Effector memory CD8-positive, alpha-beta T cell (primary cell): ENCODE measurements at places on chromosomes 2 and 18.

- no peak overlapping the region for H3K27ac ChIP-seq
- H3K36me3 ChIP-seq = no peaks in the 10 kb centered on the region
- H3K4me3 ChIP-seq = no peak overlapping the region
Observed at GRCh38 chr2:68732036-68732932, 2.3 kb upstream of the ARHGAP25 start.

GRCh38 chr2:71922499-71923142 is 225.0 kb downstream of the CYP26B1 start:
- no peaks in the 10 kb centered on the region for H3K36me3 ChIP-seq
- H3K4me1 ChIP-seq = peaks cover 3% of the 10 kb centered on the region
- H3K4me3 ChIP-seq = no peak overlapping the region
- peaks cover 1% of the 10 kb centered on the region for H3K27me3 ChIP-seq

GRCh38 chr2:210496512-210496911 is 20.0 kb upstream of the LANCL1 start:
- H3K4me3 ChIP-seq = no peak overlapping the region
- no peaks in the 10 kb centered on the region for H3K4me1 ChIP-seq
- no peak for DNase-seq
- H3K36me3 ChIP-seq = no peaks in the 10 kb centered on the region

GRCh38 chr2:238239543-238239862 is 335 bp downstream of the HES6 start:
- H3K36me3 ChIP-seq = peaks cover 3% of the 10 kb centered on the region
- no peak overlapping the region for H3K27ac ChIP-seq
- H3K27me3 ChIP-seq = peaks cover 14% of the 10 kb centered on the region
- peaks cover 7% of the 10 kb centered on the region for H3K4me1 ChIP-seq
- DNase-seq = peak; percentile 29

DNA sequence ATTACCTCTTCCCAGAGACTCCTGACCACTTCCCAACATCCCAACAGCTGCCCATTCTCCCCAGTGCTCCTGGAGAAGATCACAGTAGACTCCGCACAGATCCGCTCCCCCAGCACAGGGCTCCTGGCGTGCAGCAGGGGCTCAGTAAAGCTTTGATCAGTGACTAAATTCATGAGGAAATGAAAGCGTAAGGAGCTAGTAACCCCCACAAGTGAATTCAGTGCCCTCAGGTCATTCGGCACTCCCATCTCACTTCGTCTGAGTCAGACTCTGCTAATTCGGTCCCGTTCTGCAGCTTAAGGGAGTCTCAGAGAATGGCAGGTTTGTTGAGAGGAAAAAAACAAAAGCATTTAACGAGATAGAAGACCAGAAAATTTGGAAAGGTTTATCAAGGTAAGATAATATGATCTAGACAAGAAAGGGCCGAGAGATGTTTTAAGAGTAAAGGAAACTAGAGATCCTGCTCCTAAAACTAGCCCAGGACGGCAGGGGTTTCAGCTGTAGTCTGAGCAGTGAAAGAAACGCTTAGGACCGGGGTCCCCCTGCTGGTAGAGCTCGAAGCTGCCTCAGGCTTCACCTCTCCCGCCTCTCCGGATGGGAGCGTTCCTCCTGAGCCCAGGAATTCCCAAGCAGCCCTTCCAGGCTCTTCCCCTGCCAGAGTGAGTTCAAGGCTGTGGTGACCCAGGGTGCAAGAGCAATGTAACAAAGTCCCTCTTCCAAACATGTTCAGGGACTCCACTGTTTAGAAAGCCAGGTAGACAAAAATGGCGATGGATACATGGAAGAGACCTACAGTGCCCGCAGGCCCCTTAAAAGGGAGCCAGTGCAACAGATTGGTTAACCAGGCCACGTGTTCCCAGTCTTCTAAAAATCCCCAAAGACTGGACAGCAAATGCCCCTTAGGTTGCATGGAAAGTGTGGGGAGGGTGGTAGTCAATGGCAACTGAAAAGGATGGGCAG is 127.3 kb downstream of the DNER start:
- H3K4me3 ChIP-seq = no peak overlapping the region
- H3K4me1 ChIP-seq = no peaks in the 10 kb centered on the region
- no peaks in the 10 kb centered on the region for H3K36me3 ChIP-seq
- DNase-seq = no peak

GRCh38 chr18:23825978-23826405 is 136.7 kb downstream of the LAMA3 start:
- H3K27me3 ChIP-seq = peaks cover 6% of the 10 kb centered on the region
- no peak overlapping the region for H3K4me3 ChIP-seq
- H3K27ac ChIP-seq = no peak overlapping the region
- H3K36me3 ChIP-seq = no peaks in the 10 kb centered on the region
- no peak for DNase-seq

- H3K27ac ChIP-seq = peak overlapping the region; percentile 94
- H3K27me3 ChIP-seq = no peaks in the 10 kb centered on the region
- H3K4me3 ChIP-seq = peak overlapping the region; percentile 42
- peaks cover 26% of the 10 kb centered on the region for H3K36me3 ChIP-seq
- peaks cover 16% of the 10 kb centered on the region for H3K4me1 ChIP-seq
- no peak for DNase-seq
Observed at GRCh38 chr2:63866009-63866709, 24.5 kb downstream of the UGP2 start.

DNA sequence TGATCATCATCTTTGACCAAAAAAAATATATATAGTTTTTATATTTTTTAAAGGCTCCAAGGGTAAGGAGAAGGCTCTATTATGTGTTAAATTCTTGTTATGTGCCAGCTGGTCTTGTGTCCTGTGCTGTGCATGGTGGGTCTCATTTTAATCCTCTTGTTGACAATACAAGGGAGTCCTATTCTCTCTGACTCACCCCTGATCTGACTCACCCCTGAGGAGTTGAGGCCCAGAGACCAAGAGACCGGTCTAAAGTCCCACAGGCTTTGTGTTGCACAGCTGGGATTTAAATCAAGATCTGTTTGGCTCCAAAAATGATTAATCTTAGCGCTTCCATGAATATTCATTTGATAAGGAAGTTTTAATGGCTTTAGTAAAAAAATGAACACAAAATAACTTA is 25.7 kb downstream of the MC2R start:
- DNase-seq = no peak
- peaks cover 65% of the 10 kb centered on the region for H3K27me3 ChIP-seq
- H3K36me3 ChIP-seq = no peaks in the 10 kb centered on the region

DNA sequence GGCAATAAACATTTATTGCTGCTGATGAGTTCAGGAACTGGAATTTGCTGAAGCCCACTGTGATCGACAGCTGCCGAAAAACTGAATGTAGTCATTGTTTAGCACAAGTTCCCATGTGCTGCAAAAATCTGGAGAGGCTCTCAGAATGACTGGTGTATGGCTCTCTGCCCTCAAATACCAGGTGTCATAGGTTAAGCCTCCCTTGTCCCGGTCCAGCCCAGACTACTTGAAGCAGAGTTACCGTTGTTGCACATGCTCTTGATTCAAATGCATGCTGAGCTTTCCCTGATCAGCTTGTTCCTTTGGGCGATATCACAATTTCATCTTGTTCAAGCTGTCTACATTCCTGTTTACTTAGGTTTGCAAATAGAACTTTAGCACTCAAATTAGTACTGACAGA is 625.2 kb downstream of the CPS1 start:
- no peak for DNase-seq
- H3K36me3 ChIP-seq = no peaks in the 10 kb centered on the region
- H3K4me3 ChIP-seq = no peak overlapping the region
- H3K27ac ChIP-seq = no peak overlapping the region

GRCh38 chr2:217905395-217905794 is 97.4 kb downstream of the TNS1 start:
- H3K4me1 ChIP-seq = peaks cover 3% of the 10 kb centered on the region
- no peak overlapping the region for H3K27ac ChIP-seq
- H3K27me3 ChIP-seq = peaks cover 41% of the 10 kb centered on the region
- no peak for DNase-seq
- no peaks in the 10 kb centered on the region for H3K36me3 ChIP-seq
- no peak overlapping the region for H3K4me3 ChIP-seq

DNA sequence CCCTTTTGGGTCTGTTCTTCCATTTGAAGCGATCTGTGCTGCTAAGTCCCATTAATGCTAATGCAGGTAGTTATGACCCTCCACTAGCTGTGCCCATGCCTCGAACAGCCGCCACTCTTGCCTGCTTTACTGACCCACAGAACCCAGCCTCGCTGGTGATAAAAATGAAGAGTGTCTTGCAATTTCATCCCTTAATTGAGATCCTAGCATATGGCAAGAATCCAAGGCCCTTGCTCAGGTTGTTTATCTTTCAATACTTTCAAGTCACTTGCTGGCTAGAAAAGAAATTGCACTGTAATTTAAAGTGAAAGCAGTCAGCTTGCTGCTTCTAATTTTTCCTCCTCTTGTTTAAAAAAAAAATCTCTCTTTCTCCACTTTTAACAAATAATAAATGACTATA is 73.6 kb downstream of the ZNF521 start:
- no peaks in the 10 kb centered on the region for H3K36me3 ChIP-seq
- no peaks in the 10 kb centered on the region for H3K4me1 ChIP-seq
- H3K27me3 ChIP-seq = no peaks in the 10 kb centered on the region
- no peak overlapping the region for H3K4me3 ChIP-seq

DNA sequence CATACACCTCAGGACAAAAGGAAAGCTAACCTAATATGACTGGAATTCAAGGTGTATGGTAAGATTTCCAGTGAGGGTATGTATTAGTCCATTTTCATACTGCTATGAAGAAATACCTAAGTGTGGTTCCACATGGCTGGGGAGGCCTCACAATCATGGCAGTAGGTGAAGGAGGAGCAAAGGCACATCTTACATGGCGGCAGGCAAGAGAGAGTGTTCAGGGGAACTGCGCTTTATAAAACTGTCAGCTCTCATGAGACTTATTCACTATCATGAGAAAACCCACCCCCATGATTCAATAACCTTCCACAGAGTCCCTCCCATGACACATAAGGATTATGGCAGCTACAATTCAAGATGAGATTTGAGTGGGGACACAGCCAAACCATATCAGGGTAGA is 186.0 kb downstream of the PLCL1 start:
- H3K27me3 ChIP-seq = no peaks in the 10 kb centered on the region
- no peak for DNase-seq
- no peak overlapping the region for H3K27ac ChIP-seq
- no peak overlapping the region for H3K4me3 ChIP-seq
- no peaks in the 10 kb centered on the region for H3K36me3 ChIP-seq

- H3K27ac ChIP-seq = no peak overlapping the region
- no peaks in the 10 kb centered on the region for H3K27me3 ChIP-seq
- DNase-seq = no peak
- H3K4me3 ChIP-seq = no peak overlapping the region
- H3K36me3 ChIP-seq = peaks cover 2% of the 10 kb centered on the region
- H3K4me1 ChIP-seq = no peaks in the 10 kb centered on the region
Observed at GRCh38 chr2:18600255-18600613, 10.9 kb upstream of the NT5C1B start.

DNA sequence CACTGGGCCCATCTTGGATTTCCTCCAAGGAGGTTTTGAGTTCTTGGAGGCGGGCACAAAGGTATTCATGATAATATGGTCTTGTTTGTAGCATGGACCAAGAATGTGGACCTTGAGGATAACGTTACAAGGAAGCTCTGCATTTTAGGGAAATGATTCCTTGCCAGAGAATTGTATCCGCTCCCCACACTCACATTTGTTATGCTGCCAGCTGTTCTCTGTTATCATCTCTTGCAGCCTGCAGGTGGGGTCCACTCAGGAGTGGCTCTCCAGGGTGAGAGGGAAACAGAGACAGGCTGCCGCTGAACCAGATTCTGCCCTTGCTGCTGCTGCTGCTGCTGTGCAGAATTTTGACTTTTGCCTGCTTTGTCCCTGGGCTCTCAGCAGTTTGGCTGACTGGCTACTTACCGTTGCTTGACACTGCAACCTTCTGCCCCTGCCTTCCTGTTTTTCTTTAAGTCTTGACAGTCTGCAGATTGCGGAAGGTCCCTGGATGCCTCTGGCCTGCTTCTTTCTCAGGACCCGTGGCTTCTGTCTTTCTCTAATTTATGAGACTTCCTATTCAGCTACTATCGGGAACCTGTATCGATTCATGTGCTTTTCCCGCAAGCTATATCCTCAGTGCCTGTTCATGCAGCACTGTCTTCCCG is 122.3 kb upstream of the DOCK10 start:
- H3K4me3 ChIP-seq = no peak overlapping the region
- H3K36me3 ChIP-seq = no peaks in the 10 kb centered on the region
- no peak for DNase-seq
- peaks cover 51% of the 10 kb centered on the region for H3K27me3 ChIP-seq
- H3K27ac ChIP-seq = no peak overlapping the region
- H3K4me1 ChIP-seq = no peaks in the 10 kb centered on the region

GRCh38 chr2:25251422-25252273 is 83.3 kb upstream of the POMC start:
- H3K36me3 ChIP-seq = peaks cover 5% of the 10 kb centered on the region
- peak overlapping the region; percentile 66 for H3K27ac ChIP-seq
- no peaks in the 10 kb centered on the region for H3K27me3 ChIP-seq
- H3K4me3 ChIP-seq = peak overlapping the region; percentile 76

- H3K27me3 ChIP-seq = no peaks in the 10 kb centered on the region
- H3K27ac ChIP-seq = no peak overlapping the region
- DNase-seq = no peak
- no peak overlapping the region for H3K4me3 ChIP-seq
Observed at GRCh38 chr2:232219496-232219870, 159.1 kb upstream of the ALPP start.

DNA sequence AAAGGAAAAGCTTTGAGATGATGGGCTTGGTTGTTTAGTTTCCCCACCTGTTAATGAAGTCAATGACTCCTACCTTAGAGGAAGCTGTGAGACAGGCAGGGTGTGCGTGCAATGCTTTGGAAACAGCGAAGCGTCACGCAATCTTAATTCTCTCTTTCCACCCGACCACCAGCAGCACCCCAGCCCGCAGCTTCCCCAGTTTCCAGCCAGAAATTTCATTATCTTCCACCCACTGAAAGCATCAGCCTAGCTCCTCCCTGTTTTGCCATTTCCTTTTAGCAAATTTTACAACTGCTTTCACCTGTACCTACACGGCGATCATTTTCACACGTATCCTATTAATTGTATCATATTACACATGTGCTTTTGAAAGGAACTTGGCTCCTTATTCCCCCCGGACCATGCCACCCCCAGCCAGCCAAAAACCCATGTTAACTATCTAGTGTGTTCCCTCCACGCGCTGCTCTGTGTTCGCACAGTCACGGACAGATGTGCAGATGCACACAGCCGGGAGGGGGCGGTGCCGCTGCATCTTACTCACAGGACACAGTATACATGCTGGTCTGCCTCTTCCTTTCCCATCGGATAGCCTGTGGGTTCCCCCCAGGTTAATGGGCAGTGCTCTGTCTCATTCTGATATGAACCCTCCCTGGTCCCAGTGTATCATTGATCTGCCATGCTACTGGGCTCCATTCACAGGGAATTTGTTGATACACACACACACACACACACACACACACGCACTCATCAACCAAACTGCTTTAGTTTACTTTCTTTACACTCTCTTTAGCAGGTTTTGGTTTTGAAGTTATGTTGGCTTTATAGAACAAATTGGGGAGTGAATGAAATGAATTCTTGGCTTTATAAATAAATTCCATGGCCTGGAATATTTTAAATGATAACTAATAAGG is 22.4 kb downstream of the CYP27C1 start:
- no peaks in the 10 kb centered on the region for H3K27me3 ChIP-seq
- peaks cover 8% of the 10 kb centered on the region for H3K4me1 ChIP-seq
- no peaks in the 10 kb centered on the region for H3K36me3 ChIP-seq
- peak overlapping the region; percentile 77 for H3K4me3 ChIP-seq
- no peak overlapping the region for H3K27ac ChIP-seq

GRCh38 chr2:40470822-40471813 is 19.2 kb upstream of the SLC8A1 start:
- H3K4me1 ChIP-seq = no peaks in the 10 kb centered on the region
- no peaks in the 10 kb centered on the region for H3K36me3 ChIP-seq
- no peak overlapping the region for H3K4me3 ChIP-seq
- DNase-seq = no peak
- H3K27me3 ChIP-seq = no peaks in the 10 kb centered on the region
- H3K27ac ChIP-seq = no peak overlapping the region

GRCh38 chr2:70496819-70497218 is 56.8 kb downstream of the TGFA start:
- peaks cover 22% of the 10 kb centered on the region for H3K27me3 ChIP-seq
- peaks cover 2% of the 10 kb centered on the region for H3K4me1 ChIP-seq
- peaks cover 3% of the 10 kb centered on the region for H3K36me3 ChIP-seq
